ENCODE measurements at places on chromosomes 2 and 18.

- no peak for DNase-seq
Observed at GRCh38 chr2:110888411-110888810, 156.0 kb downstream of the ACOXL start.

- no peak for DNase-seq
Observed at GRCh38 chr2:151826737-151827157, 1.5 kb downstream of the ARL5A start.

DNA sequence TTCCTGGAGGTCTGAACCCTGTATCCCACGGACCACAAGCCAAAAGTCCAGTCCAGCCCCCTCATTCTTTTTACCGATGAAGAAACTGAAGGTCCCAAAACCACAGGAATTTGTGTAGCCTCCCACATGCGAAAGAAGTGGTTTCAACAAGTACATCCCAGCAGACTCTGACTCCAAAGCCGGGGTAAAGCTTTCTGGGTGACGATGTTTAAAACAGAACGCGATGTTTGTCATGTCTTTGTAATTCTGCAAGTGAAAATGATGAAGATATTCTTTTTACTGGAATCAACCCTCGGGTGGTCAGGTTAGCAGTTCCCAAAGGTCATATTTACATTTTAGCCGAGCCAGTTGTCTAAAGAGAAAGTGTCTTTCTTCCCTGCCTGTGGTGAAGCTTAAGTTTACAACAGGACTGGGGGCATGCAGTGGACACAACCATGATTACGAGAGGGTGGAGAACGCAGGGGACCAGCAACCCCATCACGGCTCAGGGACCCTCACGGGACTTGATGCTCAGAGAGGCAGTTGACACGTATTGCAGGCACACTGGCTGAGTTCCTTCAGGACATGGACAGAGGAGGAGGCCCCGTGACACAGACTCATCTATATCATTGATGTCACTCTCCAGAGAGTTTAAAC is 17.8 kb upstream of the TMEM131 start:
- DNase-seq = no peak

- no peak for DNase-seq
Observed at GRCh38 chr2:197997083-197997541, 192.7 kb downstream of the PLCL1 start.

DNA sequence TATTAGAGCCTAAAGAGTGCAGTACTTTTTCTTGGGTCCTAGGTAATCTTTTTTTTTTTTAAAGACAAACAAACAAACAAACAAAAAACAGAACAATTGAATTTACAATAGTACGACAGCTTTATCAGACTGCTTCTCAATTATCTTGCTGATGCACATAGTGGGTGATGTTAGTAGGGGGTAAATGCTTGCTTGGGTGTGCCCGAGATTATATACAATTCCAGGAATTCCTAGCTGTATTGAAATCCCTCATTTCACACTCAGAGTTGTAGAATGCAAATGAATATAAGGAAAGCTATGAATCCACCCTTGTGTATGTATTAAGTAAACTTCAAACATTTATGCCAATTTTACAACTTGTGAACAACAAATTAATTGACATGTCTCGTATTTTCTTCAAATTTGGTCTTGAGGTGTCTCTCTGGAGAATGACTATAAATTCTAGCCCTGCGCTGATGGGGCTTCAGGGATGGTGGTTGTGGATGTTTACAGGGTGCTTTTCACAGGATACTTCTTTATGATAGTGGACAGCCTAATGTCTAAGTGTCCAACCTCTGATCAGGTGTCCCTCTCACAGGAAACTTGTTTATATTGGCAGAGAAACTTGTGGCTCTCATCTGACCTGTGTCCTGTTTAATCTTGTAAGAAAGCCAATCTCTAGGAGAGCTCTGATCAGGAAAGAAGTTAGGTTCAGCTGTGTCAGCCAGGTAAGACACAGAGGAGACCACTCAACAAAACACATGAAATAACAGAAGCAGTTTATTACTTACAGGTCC is 61.9 kb upstream of the SLC39A10 start:
- DNase-seq = no peak

GRCh38 chr18:12517142-12517825 is 109.6 kb downstream of the PRELID3A start:
- no peak for DNase-seq

Measured in effector memory CD4-positive, alpha-beta T cell (primary cell).